ENCODE measurements at places on chromosomes 2 and 18.

DNA sequence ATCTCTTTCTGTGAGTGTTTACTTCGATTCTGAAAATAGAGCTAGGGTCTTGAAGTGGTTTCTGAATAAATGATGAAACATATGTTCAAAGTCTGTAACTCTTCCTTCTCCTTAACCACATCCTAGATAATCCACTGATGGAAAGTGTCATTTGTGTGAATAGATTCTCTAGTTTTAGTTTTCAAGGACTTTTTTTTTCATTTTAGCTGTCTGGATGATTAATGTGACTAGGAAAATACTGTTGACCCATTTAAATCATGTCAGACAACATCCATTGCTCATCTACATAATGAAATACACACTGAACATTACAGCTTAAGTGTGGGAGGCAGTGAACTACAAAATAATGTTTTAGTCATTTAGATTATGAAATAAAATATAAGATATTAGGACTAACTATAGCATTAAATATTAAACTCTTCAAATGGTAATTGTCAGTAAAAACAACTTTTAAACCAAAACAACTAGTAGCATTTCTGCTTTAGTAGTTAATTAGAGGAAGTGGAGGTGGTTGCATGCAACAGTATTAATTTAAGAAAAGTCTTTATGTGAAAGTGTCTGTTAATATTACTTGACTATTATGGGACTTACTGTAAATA lies 39.1 kb upstream of the DLX1 start:
- no peak for DNase-seq

- DNase-seq, result no peak
Observed at GRCh38 chr2:102069311-102069974, 73.1 kb upstream of the IL1R1 start.

GRCh38 chr2:44543773-44544725 lies 182.3 kb downstream of the CAMKMT start:
- no peak for DNase-seq

DNA sequence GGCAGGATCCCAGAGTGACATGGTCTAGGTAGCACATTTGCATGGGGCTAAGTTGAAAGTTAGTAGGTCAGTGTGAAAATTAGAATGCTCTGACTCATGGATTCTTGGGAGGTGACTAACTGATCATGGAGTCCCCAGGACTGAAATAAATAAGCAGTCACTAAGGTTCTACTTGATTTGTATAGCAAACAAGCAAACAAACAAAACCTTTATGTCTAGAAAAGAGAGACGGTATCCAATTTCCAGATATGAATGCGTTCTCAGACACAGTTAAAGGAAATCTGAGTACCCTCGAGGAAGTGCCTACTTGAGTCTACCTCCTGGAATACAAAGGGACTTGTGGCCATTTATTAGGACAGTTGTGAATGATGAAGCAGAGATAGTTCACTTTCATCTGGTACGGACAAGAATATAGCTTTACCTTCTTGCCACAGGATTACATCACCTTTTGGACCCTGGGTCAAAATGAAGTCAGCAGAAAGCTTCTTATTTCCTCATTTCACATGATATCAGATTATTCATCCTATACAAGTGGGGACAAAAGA lies 54.3 kb upstream of the AGPS start:
- no peak for DNase-seq

- no peak for DNase-seq
Observed at GRCh38 chr18:65811307-65811706, 60.5 kb downstream of the CDH7 start.

DNA sequence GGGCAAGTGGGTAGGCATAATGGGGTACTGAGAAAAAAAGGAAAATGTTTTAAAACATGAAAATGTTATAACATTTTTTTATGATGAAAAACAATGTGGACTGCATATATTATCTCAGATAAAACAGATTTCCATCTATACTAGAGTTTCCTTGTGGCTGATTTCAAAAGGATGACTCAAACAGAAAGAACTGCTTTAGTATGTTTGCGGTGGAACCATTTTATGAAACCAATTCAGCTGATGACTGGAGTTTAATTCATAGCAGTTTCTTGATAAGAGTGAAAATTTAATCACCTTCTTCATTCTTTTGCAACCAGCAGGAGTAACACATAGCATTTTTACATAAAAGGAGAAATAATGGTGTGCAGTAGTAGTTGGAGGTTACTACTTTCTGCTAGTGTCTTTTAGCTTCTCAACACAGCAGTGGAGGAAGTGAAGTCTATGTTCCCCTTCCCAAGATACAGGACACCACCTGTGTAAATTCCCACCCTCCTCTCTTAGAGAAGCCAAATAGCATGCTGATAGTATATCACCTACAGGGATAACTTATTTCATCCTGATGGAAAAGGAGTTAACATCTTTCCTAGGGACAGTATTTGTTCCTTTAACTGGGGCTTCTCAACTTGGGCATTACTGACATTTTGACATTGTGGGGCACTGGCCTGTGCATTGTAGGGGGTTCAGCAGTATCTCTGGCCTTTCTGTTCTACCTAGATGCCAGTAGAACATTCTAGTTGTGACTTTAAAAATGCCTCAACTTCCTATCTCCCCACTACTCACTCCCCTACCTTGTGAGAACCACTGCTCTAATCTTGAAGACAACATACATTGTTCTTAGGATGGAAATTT lies 29.9 kb downstream of the PELI1 start:
- no peak for DNase-seq

DNA sequence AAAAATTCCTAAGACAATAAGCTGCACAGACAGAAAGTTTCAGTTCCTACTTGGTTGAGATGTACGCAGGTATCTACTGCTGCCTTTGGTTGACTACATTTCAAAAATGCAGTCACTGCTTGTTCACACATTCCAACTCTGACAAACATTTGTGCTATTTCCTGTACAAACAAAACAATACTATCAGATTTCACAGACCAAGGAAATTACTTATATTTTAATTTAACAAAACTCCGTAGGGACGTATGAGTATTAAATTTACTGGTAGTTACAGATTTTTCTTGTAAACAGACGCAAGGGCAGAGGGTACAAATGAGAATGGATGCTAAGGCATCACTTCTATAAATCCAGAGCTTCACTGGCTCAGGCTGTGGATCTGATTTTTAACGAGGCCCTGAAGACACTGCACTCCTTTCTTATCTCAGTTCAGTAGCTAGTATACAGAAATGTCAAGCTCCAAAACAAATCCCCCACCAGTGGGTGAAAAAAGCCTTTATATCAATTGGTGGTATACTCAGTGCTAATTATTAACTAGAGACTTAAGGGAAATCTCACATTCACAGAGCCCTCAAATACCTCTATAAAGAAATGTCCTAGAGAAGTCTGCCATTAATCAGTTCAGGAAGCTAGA lies 31.7 kb upstream of the TTC32 start:
- DNase-seq, result no peak

GRCh38 chr2:232875256-232876121 lies 5.4 kb downstream of the SNORC start:
- DNase-seq, result no peak

DNA sequence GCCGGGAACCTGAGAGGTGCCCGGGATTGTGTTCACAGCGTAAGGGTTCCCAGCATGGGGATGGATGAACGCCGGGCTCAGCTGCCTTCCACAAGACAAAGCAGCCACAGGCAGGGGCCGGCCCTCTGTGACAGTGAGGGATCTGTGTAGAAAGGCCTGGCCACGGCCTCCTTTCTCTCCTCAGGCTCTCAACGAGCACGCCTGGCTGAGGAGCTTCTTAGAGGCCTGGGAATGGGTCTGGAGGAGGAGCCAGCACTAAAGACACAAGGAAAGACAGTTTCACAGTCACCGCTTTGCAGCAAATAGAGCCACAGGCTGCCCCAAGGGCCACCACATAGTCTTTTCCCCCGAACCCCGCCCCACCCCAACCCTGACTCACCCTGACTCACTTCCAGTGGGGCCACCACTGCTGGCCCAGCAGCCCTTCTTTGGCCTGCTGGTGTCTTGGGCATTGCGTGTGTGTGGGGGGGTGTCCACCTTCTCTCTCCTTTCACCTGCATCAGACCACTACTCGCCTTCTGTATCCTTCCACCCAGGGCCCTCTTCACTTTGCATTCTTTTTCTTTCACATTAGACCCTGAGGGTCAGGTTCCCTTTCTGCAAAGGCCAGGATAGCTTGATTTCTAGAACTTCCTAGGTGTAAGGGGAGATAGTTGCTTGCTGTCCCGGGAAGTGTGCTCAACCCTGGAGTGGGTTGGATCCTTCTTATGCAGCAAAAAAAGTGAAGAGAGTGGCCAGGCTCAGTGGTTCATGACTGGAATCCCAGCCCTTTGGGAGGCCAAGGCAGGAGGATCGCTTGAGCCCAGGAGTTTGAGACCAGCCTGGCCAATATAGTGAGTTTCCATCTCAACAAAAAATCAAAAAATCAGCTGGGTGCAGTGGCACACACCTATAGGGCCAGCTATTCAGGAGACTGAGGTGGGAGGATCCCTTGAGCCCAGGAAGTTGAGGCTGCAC lies 19.3 kb upstream of the HPCAL1 start:
- DNase-seq, result no peak

DNA sequence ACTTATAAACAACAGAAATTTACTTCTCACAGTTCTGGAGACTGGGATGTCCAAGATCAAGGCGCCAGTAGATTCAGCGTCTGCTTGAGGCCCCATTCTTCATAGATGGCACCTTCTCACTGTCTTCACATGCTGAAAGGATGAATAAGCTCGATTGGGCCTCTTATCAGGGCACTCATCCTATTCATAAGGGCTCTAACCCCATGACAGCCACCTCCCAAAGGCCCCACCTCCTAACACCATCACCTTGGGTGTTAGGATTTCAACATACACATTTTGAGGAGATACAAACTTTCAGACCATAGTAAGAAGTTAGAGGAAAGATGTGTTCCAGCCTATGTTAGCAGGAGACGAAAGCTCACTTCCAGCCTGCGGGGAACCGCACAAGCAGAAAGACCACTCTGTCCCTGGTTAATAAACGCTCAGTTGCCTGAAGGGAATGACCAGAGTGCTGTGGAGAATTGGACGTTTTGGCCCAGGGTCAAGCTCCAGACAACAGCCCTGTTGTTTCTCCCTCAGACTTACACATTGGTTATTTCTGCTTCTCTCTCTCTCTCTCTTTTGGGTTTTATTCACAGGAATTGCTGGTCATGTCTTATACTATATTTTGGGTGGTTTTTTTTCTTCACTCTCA lies 90.3 kb downstream of the MAPRE2 start:
- no peak for DNase-seq

- DNase-seq, result no peak
Observed at GRCh38 chr2:44184106-44184505, 15.4 kb downstream of the PPM1B start.

- no peak for DNase-seq
Observed at GRCh38 chr18:48975120-48975816, 24.5 kb upstream of the SMAD7 start.

- DNase-seq, result no peak
Observed at GRCh38 chr2:43100883-43101662, 125.3 kb downstream of the ZFP36L2 start.

DNA sequence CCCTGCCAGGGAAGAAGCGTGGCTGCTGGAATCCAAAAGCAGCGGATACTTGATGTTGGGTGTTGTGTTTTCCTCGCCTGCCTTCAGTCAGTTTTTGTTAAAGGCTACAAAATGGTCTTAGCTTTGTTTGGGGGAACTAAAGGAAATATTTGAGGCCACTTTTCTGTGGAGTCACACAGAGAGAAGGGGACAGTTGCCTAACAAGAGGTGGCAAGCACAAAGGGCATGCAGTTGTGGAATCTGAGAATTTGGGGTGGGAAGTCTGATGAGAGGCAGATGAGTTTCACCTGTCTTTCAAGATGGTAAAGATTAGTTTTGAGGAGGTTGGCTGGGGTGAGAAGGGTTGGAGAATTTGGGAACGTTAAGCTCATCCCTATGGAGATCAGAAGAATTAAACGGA lies 2.9 kb downstream of the MALT1 start:
- no peak for DNase-seq

GRCh38 chr2:218880102-218880858 lies at the start of gene WNT10A:
Gene WNT10A, plus strand, starts transcription at chr2:218880852. Its CDS starts 144 bp downstream, at chr2:218880996.
- peak; percentile 31 for DNase-seq

DNA sequence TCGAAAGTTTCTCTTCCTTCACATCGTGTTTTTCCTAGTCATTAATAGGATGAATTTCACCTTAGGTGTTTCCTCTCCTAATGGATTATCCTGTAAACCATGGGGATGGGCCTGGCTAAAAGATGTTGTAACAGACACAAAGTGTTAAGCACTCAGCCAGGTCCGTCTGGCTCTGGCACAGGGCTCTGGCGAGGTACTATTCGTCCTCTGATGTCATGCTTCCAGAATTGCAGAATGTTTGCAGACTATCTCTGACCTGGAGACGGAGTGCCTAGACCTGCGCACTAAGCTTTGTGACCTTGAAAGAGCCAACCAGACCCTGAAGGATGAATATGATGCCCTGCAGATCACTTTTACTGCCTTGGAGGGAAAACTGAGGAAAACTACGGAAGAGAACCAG lies 13.2 kb downstream of the ATG16L1 start:
- DNase-seq, result no peak

GRCh38 chr2:2014251-2014771 lies 270.0 kb upstream of the PXDN start:
- DNase-seq, result no peak

- no peak for DNase-seq
Observed at GRCh38 chr18:63321291-63321690, 1.7 kb upstream of the BCL2 start.

DNA sequence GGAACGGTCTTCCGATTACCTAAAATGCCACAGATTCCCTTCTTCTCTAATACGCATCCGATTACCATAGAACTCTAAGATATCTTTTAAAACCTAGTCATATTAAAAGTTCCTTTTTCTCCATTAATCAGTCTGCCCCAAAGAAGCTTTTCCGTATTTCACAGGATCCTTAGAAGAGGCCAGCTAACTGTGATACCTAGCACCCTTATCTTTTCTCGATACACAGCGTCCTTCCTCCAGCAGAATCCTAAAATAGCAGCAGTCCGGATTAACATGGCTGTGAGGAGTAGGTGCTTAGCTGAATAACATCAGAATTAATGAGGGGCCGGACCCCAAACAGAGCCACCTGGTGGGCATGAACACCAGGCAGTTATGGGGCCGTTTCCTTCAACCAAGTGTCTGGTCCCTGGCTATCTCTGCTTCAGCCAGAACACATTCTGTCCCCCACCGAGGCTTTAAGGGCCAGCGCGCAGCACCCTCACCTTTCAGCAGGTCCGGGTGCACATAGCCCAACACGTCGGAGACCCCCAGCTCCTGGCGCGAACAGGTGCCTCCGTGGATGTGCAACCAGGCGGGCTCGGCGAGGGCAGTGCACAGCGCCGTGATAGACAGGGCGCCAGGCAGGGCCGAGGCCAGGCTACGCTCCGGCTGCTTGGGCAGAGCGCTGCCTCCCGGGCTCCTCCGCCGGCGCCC lies 995 bp downstream of the TMEM127 start:
- DNase-seq, result no peak

- no peak for DNase-seq
Observed at GRCh38 chr2:207502577-207503198, 27.1 kb upstream of the CREB1 start.
